Gastrocnemius medialis (tissue), 4 donors: ENCODE measurements at places on chromosomes 11 and 22. TPM values are rescaled to one million over a fixed set of nuclear protein-coding genes. Genes with fewer than 3 reads are reported as not detected.
A peak's percentile ranks its signal among the peaks of the same experiment; 100 is the strongest.

- no peaks in the 10 kb centered on the region for H3K4me1 ChIP-seq
- no peak overlapping the region for H3K27ac ChIP-seq
- no peaks in the 10 kb centered on the region for H3K27me3 ChIP-seq
- no peak for DNase-seq
Measured at GRCh38 chr11:22786475-22786874, 43.1 kb downstream of the SVIP start.

GRCh38 chr22:39972641-39973040, 12.4 kb downstream of the TMA7B start:
- H3K4me1 ChIP-seq = no peaks in the 10 kb centered on the region
- H3K36me3 ChIP-seq = no peaks in the 10 kb centered on the region
- no peak overlapping the region for H3K4me3 ChIP-seq
- H3K27me3 ChIP-seq = peaks cover 30% of the 10 kb centered on the region
- no peak overlapping the region for H3K27ac ChIP-seq
- no peak for DNase-seq

GRCh38 chr11:85483861-85484260, 143.3 kb downstream of the DLG2 start:
- no peak overlapping the region for H3K27ac ChIP-seq
- DNase-seq = no peak
- no peaks in the 10 kb centered on the region for H3K36me3 ChIP-seq
- no peaks in the 10 kb centered on the region for H3K27me3 ChIP-seq
- H3K4me1 ChIP-seq = no peaks in the 10 kb centered on the region
- H3K4me3 ChIP-seq = no peak overlapping the region

DNA sequence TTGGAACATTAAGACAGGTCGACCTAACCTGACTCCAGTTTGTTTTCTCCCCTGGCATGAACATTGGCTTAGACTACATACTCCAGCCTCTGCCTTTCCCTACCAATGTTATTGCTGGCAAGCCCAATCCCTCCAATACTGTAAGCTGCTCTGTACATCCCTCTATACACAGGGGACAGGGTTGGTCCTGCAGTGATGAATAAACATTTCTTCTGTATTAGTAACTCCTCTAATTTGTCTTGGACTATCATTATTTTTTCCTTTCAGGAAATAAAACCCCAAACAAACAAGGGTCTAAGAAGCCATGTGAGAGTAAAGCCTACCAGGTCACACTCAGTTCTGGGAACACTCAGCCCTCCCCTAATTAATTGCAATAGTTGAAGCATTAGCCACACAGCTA, 35.1 kb upstream of the FJX1 start:
- H3K27me3 ChIP-seq = no peaks in the 10 kb centered on the region
- H3K4me3 ChIP-seq = no peak overlapping the region
- no peak for DNase-seq
- H3K27ac ChIP-seq = no peak overlapping the region
- H3K36me3 ChIP-seq = no peaks in the 10 kb centered on the region
- no peaks in the 10 kb centered on the region for H3K4me1 ChIP-seq

DNA sequence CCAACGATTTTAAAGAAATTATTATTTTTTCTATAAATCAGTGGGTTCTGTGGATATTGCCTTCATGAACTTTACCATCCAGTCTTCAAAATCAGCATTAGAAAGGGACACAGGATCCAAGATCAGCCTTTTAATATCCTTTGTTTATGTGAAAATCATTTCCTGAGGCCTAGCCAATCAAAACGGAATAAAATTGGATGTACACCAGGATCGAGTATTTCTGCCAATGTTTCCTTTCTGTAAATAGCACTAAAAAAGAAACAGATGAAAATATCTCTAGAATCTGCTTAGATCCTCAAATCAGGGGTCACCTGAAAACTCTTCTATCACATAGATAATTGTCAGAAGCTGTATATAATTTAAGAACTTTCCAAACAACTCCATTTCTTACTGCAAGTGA, 1598.5 kb downstream of the LRRC4C start:
- no peak for DNase-seq
- H3K4me1 ChIP-seq = no peaks in the 10 kb centered on the region
- H3K36me3 ChIP-seq = no peaks in the 10 kb centered on the region
- no peak overlapping the region for H3K4me3 ChIP-seq
- H3K27me3 ChIP-seq = no peaks in the 10 kb centered on the region

GRCh38 chr11:72409458-72409857, 24.9 kb downstream of the CLPB start:
- DNase-seq = no peak
- H3K27me3 ChIP-seq = no peaks in the 10 kb centered on the region
- no peak overlapping the region for H3K4me3 ChIP-seq
- H3K27ac ChIP-seq = no peak overlapping the region
- H3K36me3 ChIP-seq = no peaks in the 10 kb centered on the region

DNA sequence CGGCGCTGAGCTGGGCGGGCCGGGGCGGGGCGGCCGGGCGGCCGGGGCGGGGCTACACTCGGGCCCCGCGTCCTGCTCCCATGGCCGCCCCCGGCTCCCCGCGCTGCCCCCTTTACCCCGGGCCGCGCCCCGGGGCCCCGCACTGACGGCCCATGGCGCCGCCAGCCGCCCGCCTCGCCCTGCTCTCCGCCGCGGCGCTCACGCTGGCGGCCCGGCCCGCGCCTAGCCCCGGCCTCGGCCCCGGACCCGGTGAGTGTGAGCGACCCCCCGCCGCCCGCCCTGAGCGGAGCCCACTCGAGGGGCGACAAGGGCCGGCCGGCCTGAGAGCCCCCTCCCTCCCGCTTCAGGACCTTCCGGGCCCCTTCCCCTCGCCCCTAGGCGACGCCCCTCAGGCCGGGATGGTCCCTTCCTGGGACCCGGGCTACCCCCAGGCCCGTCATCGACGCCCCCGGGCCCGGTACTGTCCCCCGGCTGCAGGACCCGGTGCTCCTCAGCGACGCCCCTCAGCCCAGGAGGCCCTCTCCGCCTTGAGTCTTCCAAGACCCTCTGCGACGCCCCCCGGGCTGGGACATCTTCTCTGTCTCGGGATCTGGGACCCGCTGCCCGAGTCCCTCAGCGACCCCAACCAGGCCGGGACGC, at the start of gene KREMEN1:
TSS of gene KREMEN1 (plus strand) at position 57 of the 639 bp plus-strand sequence. CDS start at position 153, 96 bp downstream.
- peak within 1 kb of the TSS; percentile 70 for H3K27ac ChIP-seq
- DNase-seq = no peak
- peak within 1 kb of the TSS; percentile 75 for H3K4me3 ChIP-seq
- peaks cover 43% of the 10 kb centered on the region for H3K4me1 ChIP-seq

- no peak overlapping the region for H3K4me3 ChIP-seq
- no peak overlapping the region for H3K27ac ChIP-seq
- no peak for DNase-seq
- H3K4me1 ChIP-seq = no peaks in the 10 kb centered on the region
- no peaks in the 10 kb centered on the region for H3K27me3 ChIP-seq
Measured at GRCh38 chr11:124394408-124394807, 4.4 kb downstream of the OR8B3 start.

- H3K27ac ChIP-seq = no peak overlapping the region
- H3K27me3 ChIP-seq = no peaks in the 10 kb centered on the region
- no peak overlapping the region for H3K4me3 ChIP-seq
- DNase-seq = peak; percentile 27
- H3K4me1 ChIP-seq = no peaks in the 10 kb centered on the region
Measured at GRCh38 chr22:19669570-19669969, 44.7 kb upstream of the SEPTIN5 start.

DNA sequence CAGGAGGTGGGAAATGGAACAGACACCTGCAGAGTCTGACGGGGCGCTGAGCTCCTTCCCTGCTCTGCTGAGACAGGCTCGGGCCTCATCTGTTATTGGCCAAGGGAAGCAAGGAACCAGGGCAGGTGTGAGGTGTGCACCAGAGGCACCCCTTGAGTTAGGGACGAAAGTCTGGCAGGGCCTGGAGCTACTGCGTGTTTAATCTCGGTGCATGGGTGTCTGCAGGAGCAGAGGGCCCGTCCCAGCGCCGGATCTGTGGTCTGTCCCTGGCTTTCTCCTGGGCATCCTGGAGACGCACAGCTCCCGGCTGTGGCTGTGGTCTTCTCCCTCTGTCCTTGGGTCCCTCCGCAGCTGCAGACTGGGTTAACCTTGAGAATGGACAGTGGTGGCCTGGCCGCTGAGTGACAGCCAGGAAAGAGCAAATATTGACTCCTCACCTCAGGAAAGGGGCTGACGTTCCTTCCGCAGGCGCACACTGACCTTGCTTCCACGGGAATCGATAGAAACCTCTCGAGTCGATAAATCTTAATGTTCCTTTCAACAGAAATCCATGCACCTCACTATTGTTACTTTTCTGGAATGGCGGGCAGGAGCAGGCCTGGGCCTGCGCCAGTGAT, 975.6 kb downstream of the BRD1 start:
- no peaks in the 10 kb centered on the region for H3K36me3 ChIP-seq
- H3K27ac ChIP-seq = no peak overlapping the region
- H3K27me3 ChIP-seq = no peaks in the 10 kb centered on the region
- no peak overlapping the region for H3K4me3 ChIP-seq
- DNase-seq = no peak
- H3K4me1 ChIP-seq = no peaks in the 10 kb centered on the region

DNA sequence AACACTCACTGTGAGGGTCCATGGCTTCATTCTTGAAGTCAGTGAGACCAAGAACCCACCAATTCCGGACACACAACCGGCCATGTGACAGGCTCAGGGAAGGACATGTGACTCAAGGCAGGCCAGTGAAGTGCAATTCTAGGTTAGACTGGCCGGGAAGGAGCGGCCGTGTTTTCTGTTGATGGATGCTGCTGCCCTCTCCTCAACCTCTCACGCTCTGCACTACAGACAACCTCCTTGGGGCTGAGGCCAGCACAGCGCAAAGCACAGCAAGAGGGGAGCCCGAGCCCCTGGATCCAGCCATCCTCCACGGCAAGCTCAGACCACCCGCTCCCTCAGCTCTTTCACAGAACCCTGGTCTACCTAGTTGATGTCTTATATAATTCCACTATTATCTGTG, 2.8 kb downstream of the NUDT8 start:
- no peak overlapping the region for H3K27ac ChIP-seq
- H3K4me1 ChIP-seq = peaks cover 5% of the 10 kb centered on the region
- no peaks in the 10 kb centered on the region for H3K36me3 ChIP-seq
- no peaks in the 10 kb centered on the region for H3K27me3 ChIP-seq

DNA sequence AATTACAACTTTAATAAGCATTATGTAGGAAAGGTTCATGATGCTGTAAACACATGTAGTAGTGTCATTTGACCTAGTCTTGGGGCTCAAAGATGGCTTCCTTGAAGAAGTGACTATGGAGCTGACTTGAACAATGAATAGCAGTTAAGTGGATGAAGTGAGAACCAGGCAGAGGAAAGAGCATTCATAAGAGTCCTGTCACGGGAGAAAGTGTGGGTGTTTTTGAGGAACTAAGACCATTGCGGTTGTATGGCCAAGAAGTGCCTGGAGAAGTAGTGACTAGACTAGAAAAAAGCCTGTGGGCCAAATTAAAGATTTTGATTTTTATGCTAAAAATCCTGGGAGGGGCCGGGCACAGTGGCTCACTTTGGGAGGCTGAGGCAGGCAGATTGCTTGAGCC, 7.2 kb upstream of the IL18BP start:
- H3K4me3 ChIP-seq = no peak overlapping the region
- no peaks in the 10 kb centered on the region for H3K36me3 ChIP-seq
- no peak overlapping the region for H3K27ac ChIP-seq
- no peak for DNase-seq

SLC5A1 gene
- total RNA-seq = not detected

PEX16 gene
- total RNA-seq = 19.6 TPM

CEND1 gene
- total RNA-seq = not detected

SLC6A5 gene
- total RNA-seq = not detected

FAM181B gene
- total RNA-seq = not detected

TPP1 gene
- total RNA-seq = 23.0 TPM

FXYD6 gene
- 2.9 TPM for total RNA-seq

RANGAP1 gene
- total RNA-seq = 43.3 TPM

VWCE gene
- total RNA-seq = 0.88 TPM
